Naive thymus-derived CD8-positive, alpha-beta T cell (primary cell): ENCODE measurements at places on chromosomes 2 and 18. TPM values are rescaled to one million over a fixed set of nuclear protein-coding genes. Genes with fewer than 3 reads are reported as not detected.

Gene ALPP
- polyA plus RNA-seq, result not detected

Gene RAB6C
- not detected for polyA plus RNA-seq

Gene KIF5C
- 0.46 TPM for polyA plus RNA-seq

Gene TDRD15
- not detected for polyA plus RNA-seq

Gene LHCGR
- not detected for polyA plus RNA-seq

Gene UGT1A5
- polyA plus RNA-seq, result not detected

Gene GPR45
- not detected for polyA plus RNA-seq

Gene EIPR1
- polyA plus RNA-seq, result 41.3 TPM

Gene SERPINB12
- polyA plus RNA-seq, result not detected

Gene TMEM87B
- polyA plus RNA-seq, result 7.0 TPM

Gene ARHGAP25
- polyA plus RNA-seq, result 104 TPM

Gene NEUROD1
- not detected for polyA plus RNA-seq

Gene LRATD1
- polyA plus RNA-seq, result not detected

Gene GPR155
- polyA plus RNA-seq, result 18.6 TPM

Gene AGPS
- 13.0 TPM for polyA plus RNA-seq

Gene LINC00305
- polyA plus RNA-seq, result not detected

Gene C2orf15
- 6.8 TPM for polyA plus RNA-seq

Gene KYNU
- 0.18 TPM for polyA plus RNA-seq

Gene UBXN2A
- polyA plus RNA-seq, result 13.6 TPM

Gene SERPINB3
- not detected for polyA plus RNA-seq

Gene TNP1
- not detected for polyA plus RNA-seq

Gene C1QL2
- not detected for polyA plus RNA-seq

Gene ASB18
- not detected for polyA plus RNA-seq

Gene DNAH7
- not detected for polyA plus RNA-seq

Gene IL36G
- not detected for polyA plus RNA-seq

Gene ANKRD62
- not detected for polyA plus RNA-seq

Gene ORC4
- 48.8 TPM for polyA plus RNA-seq

Gene GPR148
- polyA plus RNA-seq, result not detected

Gene KIF3C
- 1.1 TPM for polyA plus RNA-seq

Gene REG1B
- not detected for polyA plus RNA-seq

Gene EGR4
- polyA plus RNA-seq, result not detected

Gene TMEM247
- polyA plus RNA-seq, result not detected

Gene ACMSD
- not detected for polyA plus RNA-seq

Gene SOX11
- polyA plus RNA-seq, result not detected

Gene MARCO
- not detected for polyA plus RNA-seq

Gene RAD51AP2
- not detected for polyA plus RNA-seq

Gene GPR17
- polyA plus RNA-seq, result not detected

Gene CFC1
- not detected for polyA plus RNA-seq

Gene SERPINB7
- not detected for polyA plus RNA-seq

Gene GKN1
- not detected for polyA plus RNA-seq

Gene PSD4
- 29.9 TPM for polyA plus RNA-seq

Gene PFN4
- not detected for polyA plus RNA-seq

Gene ZNF396
- polyA plus RNA-seq, result 0.21 TPM

Gene RTP5
- not detected for polyA plus RNA-seq

Gene RND3
- not detected for polyA plus RNA-seq

Gene SH3BP4
- not detected for polyA plus RNA-seq

Gene TPRKB
- polyA plus RNA-seq, result 74.7 TPM

Gene PJVK
- 0.38 TPM for polyA plus RNA-seq

Gene MAP3K19
- polyA plus RNA-seq, result not detected

Gene WDR7
- 27.1 TPM for polyA plus RNA-seq

Gene ITGB6
- polyA plus RNA-seq, result not detected

Gene NYAP2
- polyA plus RNA-seq, result not detected

Gene NCKAP5
- polyA plus RNA-seq, result not detected

Gene PLCL1
- 4.1 TPM for polyA plus RNA-seq
